ENCODE measurements at places on chromosomes 3 and 15. TPM values are rescaled to one million over a fixed set of nuclear protein-coding genes. Genes with fewer than 3 reads are reported as not detected.

REC114 gene
- not detected for total RNA-seq

POPDC2 gene
- total RNA-seq, result 0.22 TPM

EIF4G1 gene
- total RNA-seq, result 556 TPM

FGF12 gene
- total RNA-seq, result not detected

DPPA2 gene
- total RNA-seq, result not detected

SHF gene
- 3.4 TPM for total RNA-seq

PYGO1 gene
- 8.7 TPM for total RNA-seq

TIPIN gene
- total RNA-seq, result 15.7 TPM

ARF4 gene
- 487 TPM for total RNA-seq

KCNAB1 gene
- not detected for total RNA-seq

GRCh38 chr3:95751509-95751908 is 1062.9 kb upstream of the EPHA6 start:
- H3K36me3 ChIP-seq, result no peaks in the 10 kb centered on the region
- no peaks in the 10 kb centered on the region for H3K4me1 ChIP-seq
- H3K27ac ChIP-seq, result no peak overlapping the region
- no peak for DNase-seq
- H3K4me3 ChIP-seq, result no peak overlapping the region

GRCh38 chr3:189720736-189721417 is 89.7 kb downstream of the TP63 start:
- no peaks in the 10 kb centered on the region for H3K4me1 ChIP-seq
- DNase-seq, result no peak
- H3K27me3 ChIP-seq, result peaks cover 1% of the 10 kb centered on the region
- H3K4me3 ChIP-seq, result no peak overlapping the region
- H3K27ac ChIP-seq, result no peak overlapping the region
- H3K36me3 ChIP-seq, result no peaks in the 10 kb centered on the region

DNA sequence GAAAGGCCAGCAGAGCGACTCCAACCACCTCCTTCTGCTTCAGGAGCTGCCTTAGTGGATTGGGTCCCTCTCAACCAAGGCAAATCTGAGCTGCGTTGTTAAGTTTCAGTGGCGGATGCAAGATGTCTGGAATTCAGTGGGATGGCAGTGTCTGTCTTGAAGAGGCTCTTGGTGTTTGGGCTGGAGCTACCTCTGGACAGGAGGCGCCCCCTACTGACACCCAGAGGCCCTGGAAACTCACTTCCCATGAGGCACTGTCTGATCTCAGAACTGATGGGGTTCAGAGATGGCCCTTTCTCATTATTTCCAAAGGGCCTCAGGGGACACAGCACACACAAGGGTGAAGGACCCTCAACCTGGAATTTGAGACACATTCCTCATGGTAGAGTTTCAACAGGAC is 6.0 kb upstream of the SLC28A1 start:
- peaks cover 15% of the 10 kb centered on the region for H3K27me3 ChIP-seq
- H3K36me3 ChIP-seq, result no peaks in the 10 kb centered on the region
- no peaks in the 10 kb centered on the region for H3K4me1 ChIP-seq
- H3K4me3 ChIP-seq, result no peak overlapping the region
- H3K27ac ChIP-seq, result no peak overlapping the region

- no peak overlapping the region for H3K27ac ChIP-seq
- H3K27me3 ChIP-seq, result peaks cover 3% of the 10 kb centered on the region
- H3K36me3 ChIP-seq, result 0 out of 2 replicates have a peak, but pooled peaks cover under 1% of the 10 kb centered on the region
- no peak overlapping the region for H3K4me3 ChIP-seq
These were observed 464.4 kb downstream of the SHQ1 start for GRCh38 chr3:72383883-72384282.

DNA sequence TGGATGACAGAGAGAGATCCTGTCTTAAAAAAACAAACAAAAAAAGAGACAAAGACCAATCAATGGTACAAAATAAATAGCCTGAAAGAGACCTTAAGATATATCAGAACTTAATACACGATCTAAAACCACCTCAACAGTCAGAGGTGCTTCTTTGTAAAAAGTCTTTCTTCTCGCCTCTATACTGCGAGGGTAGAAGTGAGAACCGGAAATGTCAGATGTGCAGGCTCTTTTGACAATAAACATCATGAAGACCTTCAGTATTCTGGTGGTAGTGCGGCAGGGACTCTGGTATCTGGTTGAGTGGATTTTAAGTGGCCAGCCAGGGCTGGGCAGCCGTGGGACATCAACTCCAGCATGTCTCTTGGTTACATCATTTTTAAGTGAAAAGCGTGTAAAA is 30.0 kb downstream of the RUBCN start:
- H3K4me1 ChIP-seq, result peaks cover 9% of the 10 kb centered on the region
- peaks cover 21% of the 10 kb centered on the region for H3K36me3 ChIP-seq
- no peak overlapping the region for H3K27ac ChIP-seq
- DNase-seq, result no peak

DNA sequence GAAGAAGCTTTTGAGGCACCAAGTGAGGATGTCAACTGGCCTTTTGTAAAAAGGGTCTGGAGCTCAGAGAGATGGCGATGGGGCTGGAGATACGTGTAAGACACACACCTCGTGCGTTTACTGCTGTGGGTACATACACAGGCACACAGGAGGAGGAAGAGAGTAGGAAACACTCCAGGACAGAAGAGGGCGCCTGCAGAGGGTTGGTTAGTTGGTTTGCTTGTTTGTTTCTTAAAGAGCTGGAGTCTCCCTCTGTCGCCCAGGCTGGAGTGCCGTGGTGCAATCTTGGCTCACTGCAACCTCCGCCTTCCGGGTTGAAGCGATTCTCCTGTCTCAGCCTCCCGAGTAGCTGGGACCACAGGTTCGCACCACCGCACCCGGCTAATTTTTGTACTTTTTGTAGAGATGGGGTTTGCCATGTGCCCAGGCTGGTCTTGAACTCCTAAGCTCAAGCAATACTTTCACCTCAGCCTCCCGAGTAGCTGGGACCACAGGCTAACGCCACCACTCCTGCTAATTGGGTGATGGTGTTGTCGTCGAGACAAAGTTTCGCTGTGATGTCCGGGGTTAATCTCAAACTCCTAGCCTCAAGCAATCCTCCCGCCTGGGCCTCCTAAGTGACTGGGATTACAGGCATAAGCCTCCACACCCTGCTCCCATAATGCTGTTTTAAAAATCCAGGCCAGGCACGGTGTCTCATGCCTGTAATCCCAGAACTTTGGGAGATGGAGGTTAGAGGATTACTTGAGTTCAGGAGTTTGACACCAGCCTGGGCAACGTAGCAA is 1.3 kb upstream of the PRR20G start:
- no peak overlapping the region for H3K27ac ChIP-seq
- H3K36me3 ChIP-seq, result peaks cover 5% of the 10 kb centered on the region
- H3K27me3 ChIP-seq, result peaks cover 8% of the 10 kb centered on the region
- DNase-seq, result no peak

- H3K36me3 ChIP-seq, result no peaks in the 10 kb centered on the region
- peak overlapping the region; percentile 87 for H3K4me3 ChIP-seq
- H3K27me3 ChIP-seq, result no peaks in the 10 kb centered on the region
- peak; percentile 73 for DNase-seq
- H3K4me1 ChIP-seq, result peaks cover 65% of the 10 kb centered on the region
These were observed 134.4 kb downstream of the TMCO5A start for GRCh38 chr15:38068626-38069391.

- no peak overlapping the region for H3K4me3 ChIP-seq
- H3K4me1 ChIP-seq, result no peaks in the 10 kb centered on the region
- no peaks in the 10 kb centered on the region for H3K36me3 ChIP-seq
- no peak for DNase-seq
- no peak overlapping the region for H3K27ac ChIP-seq
These were observed 121.1 kb downstream of the OXSM start for GRCh38 chr3:25910997-25911396.

GRCh38 chr3:100737334-100737733 is 28.0 kb downstream of the TFG start:
- no peak overlapping the region for H3K4me3 ChIP-seq
- peaks cover 28% of the 10 kb centered on the region for H3K4me1 ChIP-seq
- H3K36me3 ChIP-seq, result peaks cover 43% of the 10 kb centered on the region
- DNase-seq, result peak; percentile 5
- no peak overlapping the region for H3K27ac ChIP-seq

DNA sequence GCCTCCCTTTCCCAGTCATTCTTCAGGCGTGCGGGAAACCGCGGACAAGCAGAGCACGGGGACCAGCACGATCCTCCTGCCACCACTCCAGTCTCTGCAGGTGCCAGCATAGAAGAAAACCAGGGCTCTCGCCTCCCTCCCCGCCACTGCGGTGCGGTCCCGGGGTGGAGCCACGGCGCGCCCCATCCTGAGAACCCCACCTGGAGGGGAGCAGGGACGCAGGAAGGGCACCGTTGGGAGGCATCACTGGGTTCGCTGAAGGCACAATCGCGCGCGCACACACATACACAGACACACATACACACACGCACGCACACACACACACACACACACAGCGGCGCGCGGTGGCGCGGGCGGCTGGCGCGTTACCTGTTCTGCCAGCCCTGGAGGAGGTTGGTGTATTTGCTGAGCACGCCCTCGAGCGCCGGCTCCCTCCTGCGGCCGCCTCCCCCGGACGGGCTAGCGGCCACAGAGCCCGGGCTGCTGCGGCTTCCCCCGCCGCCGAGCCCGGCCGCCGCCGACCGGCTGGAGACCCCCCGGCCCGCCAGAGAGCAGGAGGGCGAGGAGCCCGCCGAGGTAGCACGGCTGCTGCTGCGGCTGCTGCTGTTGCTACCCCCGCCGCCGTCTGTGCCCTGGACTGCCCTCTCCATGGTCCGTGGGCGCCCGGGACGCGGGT is 394 bp downstream of the OSBPL10 start:
- peak; percentile 16 for DNase-seq
- no peaks in the 10 kb centered on the region for H3K36me3 ChIP-seq
- peaks cover 9% of the 10 kb centered on the region for H3K4me1 ChIP-seq
- no peaks in the 10 kb centered on the region for H3K27me3 ChIP-seq
- peak overlapping the region; percentile 17 for H3K27ac ChIP-seq

- H3K27me3 ChIP-seq, result peaks cover 14% of the 10 kb centered on the region
- no peak for DNase-seq
- H3K4me3 ChIP-seq, result peak overlapping the region; percentile 65
- peak overlapping the region; percentile 47 for H3K27ac ChIP-seq
- no peaks in the 10 kb centered on the region for H3K36me3 ChIP-seq
- peaks cover 58% of the 10 kb centered on the region for H3K4me1 ChIP-seq
These were observed 126.8 kb downstream of the BDH1 start for GRCh38 chr3:197428952-197429351.

- DNase-seq, result no peak
- H3K27ac ChIP-seq, result peak overlapping the region; percentile 63
- H3K36me3 ChIP-seq, result peaks cover 38% of the 10 kb centered on the region
These were observed 48.0 kb downstream of the SMAD6 start for GRCh38 chr15:66749841-66750575.

DNA sequence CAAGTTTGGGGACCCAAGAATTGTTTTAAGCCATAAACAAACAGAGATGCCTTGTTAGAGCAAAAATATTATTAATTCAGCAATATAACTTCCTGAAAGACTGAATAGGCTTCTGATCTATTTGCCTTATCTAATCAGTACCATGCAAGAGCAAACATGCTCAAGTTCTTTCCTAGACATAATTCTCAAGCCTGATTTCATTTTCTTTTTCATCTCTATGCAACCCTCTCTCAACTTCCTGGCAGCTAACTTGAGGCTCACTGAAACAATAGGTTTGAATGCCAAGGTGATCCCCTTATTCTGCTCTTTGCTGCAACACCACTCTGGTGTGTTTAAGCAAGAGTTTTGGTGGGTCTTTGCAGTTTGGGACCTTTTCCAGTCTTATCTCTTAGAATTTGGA is 230.9 kb upstream of the CD96 start:
- H3K4me1 ChIP-seq, result peaks cover 10% of the 10 kb centered on the region
- no peaks in the 10 kb centered on the region for H3K36me3 ChIP-seq
- DNase-seq, result no peak
- H3K4me3 ChIP-seq, result no peak overlapping the region
- H3K27me3 ChIP-seq, result no peaks in the 10 kb centered on the region

GRCh38 chr3:9314796-9315195 is 48.1 kb upstream of the THUMPD3 start:
- no peaks in the 10 kb centered on the region for H3K36me3 ChIP-seq
- no peak overlapping the region for H3K27ac ChIP-seq
- peaks cover 20% of the 10 kb centered on the region for H3K4me1 ChIP-seq
- H3K27me3 ChIP-seq, result no peaks in the 10 kb centered on the region
- DNase-seq, result no peak

DNA sequence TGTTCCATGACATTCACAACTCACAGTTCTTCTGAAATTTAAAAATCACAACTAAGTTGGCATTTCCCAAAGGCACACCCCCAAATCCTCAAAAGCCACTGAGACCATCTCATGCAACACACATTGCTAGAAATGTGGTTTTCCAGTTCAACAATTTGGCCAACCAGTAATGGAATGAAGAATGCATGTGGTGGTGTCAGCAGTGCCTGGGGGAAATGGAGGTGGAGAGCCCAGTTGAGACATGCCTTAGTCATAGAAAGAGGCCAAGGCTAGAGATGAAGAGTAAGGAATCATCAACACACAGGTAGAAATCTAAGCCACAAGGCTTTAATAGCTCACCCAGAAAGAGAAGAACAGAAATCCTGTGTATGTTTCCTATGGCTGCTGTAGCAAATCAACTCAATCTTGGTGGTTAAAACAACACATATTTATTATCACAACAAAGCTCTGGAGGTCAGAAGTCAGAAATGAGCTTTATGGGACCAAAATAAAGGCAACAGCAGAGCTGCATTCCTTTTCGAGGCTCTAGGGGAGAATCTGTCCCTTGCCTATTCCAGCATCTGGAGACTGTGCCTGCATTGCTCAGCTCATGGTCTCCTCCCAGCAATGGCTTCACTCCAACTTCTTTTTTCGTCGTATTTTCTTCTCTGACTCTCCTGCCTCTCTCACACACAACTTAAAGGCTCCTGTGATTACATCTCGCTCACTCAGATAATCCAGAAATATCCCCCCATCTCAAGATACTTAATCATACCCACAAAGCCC is 54.0 kb downstream of the SNTN start:
- peaks cover 32% of the 10 kb centered on the region for H3K4me1 ChIP-seq
- H3K36me3 ChIP-seq, result no peaks in the 10 kb centered on the region
- H3K27ac ChIP-seq, result no peak overlapping the region
- peak; percentile 26 for DNase-seq

DNA sequence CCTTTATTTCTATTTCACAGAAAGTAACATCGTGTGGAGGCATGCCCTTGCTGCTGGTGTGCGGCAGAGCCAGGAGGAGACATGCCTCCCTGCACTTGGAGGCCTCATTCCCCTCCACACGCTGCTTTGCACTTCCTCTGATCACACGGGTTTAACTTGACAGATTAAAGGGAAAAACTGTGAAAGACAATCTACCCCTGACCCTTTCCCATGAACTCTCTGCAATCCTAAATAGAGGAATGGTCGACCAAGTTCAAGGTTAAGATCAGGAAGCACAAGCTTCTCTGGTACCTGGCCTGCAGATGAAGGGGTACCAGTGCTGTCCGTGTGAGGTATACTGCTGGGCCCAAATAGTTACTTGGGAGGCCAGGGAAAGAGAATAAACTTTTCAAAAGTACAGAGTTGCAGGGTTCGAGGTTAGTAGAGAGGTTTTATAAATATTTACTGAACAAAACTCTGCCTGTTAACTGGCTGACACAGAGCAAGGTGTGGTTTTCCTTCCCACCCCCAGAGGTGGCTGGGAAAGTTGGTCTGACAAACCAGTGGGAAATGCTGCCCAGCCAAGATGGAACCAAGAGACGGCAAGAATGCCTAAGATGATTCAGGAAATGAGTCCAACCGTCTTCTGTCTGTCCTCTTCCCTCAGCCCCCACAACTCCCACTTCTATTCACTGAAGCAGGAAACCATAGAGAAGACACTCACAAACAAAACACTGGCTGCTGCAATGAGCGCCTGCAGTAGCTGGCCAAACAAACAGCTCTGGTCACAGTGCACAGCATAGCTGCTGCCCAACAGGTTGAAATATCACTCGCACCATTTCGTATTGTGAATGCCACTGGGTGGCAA is 79.6 kb downstream of the IGF2BP2 start:
- peaks cover 11% of the 10 kb centered on the region for H3K36me3 ChIP-seq
- H3K27me3 ChIP-seq, result peaks cover 4% of the 10 kb centered on the region
- peak overlapping the region; percentile 57 for H3K4me3 ChIP-seq
- H3K27ac ChIP-seq, result peak overlapping the region; percentile 93

All from HFFc6 (cell line).